GM04503 (cell line): ENCODE measurements at places on chromosomes 3 and 15.
A peak's percentile ranks its signal among the peaks of the same experiment; 100 is the strongest.

DNA sequence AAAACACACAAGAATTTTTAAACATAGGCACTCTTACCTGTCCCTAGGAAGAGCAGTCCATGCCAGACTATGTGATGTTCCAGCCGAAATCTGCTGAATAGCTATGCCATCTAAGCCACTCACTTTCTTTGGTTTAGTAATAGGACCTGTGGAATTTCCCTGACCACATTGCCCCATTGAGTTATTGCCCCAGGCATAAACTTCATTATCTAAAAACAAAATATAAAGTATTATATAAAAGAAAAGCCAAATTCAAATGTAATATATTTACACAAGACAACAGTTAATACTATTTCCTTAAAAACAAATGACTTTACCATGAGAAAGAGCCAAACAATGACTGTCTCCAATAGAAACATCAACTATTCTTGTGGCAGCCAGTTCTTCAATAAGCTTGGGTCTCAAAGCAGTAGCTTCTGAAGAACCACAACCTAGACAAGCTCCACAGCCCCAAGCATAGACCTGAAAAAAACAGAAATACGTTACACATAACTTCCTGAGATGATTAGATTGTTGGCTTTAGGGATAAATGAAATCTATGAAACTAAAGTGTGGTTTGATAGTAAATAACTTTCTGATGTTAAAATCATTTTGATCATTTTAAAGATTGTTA is 84.3 kb downstream of the HERC1 start:
- no peak for DNase-seq

DNA sequence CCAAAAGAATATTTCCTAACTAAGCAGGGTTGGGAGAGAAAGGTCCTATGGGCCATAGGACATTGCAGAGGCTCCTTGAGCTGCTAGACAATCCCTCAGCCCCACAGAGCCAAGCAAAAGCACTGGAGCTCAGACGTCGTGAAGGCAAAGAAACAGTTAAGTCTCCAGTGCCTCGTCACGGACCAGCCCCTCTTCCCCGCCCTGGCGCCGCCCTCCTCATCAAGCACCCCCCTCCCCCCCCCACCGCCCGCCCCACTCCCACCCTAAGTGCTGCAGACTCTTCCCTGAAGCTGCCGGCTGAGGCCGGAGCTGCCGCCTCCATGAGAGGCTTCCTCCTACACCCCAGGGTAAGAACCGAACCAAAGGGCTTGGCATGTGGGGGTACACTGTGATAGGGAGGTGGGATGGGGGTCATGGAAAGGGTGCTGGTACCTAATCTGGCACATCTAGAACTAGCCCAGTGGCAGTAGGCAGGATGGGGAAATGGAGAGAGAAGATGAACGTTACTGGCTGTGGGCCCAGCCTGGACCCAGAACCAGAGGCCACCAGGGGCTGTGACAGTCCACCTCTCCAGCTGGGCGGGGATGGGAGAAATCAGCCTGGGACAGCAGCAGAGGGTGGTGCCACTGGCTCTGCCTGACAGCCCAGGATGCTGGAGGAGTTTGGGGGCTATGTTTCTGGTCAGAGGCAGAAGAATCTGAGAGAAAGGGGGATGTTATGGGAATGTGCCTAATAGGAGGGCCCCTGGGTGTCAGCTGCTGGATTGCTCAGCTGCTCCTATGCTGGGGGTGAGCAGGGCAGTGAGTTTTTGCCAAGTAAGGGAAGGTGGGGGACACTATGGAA is at the start of gene MAP1A:
Gene MAP1A (plus strand): TSS at position 255 of the 843 bp plus-strand sequence. CDS start 3,866 bp downstream, outside the sequence.
- no peak for DNase-seq

DNA sequence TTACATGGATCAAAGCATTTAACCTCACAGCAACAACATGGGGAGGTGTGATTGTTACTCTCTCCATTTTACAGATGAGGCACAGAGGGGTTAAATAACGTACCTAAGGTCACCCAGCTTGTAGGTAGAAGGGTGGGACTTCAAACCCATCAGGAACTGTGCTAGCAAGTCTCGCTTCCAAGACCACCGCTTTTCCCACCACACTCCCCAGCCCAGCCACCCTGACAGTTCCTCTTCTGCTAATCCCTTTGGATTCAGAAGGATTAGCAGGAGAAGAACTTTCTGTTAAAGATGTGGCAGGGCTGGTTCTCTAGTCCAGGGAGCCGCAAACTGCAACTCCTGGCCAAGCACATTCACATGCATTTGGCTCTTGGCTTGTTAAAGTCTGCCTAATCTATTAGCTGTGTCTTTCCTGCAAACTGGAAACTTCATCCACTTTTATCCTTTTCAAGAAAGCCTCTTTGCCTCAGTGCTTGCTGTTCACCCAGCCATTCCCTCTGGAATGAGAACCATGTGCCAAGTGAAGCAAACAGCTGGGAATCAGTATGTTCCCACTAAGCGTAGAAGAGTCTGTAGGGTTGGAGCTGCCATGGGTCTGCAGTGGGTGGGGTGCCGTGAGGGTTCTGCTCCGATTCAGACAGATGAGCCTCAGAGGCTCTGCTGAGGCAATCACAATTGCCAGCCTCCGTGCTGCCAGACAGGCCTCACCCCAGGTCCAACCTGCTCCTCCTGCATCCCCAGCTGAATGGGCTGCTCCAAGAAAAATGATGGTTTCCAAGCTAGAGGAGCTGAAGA is 44.6 kb downstream of the POMGNT2 start:
- no peak for DNase-seq

DNA sequence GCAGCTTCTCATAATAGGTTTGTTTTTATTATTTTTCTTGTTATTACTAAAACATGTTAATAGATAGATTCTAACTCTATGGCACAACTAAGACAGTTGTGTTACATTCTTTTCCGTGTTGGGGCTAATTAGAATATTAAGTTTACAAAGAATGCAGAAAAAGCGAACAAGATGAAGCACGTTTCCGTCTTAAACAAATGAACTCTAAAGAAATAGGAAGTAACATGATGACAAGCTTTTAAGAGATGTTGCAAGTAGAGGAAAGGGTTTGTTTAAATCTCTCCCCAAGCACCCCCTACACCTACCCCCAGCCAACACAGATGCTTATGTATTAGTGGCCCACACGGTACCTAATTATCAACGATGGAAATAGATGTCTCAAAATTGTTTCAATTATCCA is 207.1 kb downstream of the TP63 start:
- DNase-seq: no peak

DNA sequence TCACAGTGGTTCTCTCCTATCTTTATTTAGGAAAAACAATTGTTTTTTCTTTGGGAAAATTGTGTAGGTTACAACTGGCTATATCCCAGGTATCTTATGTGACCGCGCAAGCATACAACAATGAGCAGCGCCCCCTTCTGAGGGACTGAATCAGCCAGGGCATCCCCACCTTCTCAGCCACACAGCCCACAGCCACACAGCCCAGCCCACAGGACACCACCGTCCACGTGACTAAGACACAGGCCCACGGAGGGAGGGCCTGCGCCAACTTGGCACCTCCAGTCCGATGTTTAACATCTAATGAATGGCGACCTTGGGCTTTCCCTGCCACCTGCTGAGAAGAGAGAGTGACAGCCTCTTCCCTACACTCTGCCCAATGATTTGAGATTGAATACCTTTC is 68.1 kb downstream of the ATP10A start:
- no peak for DNase-seq

DNA sequence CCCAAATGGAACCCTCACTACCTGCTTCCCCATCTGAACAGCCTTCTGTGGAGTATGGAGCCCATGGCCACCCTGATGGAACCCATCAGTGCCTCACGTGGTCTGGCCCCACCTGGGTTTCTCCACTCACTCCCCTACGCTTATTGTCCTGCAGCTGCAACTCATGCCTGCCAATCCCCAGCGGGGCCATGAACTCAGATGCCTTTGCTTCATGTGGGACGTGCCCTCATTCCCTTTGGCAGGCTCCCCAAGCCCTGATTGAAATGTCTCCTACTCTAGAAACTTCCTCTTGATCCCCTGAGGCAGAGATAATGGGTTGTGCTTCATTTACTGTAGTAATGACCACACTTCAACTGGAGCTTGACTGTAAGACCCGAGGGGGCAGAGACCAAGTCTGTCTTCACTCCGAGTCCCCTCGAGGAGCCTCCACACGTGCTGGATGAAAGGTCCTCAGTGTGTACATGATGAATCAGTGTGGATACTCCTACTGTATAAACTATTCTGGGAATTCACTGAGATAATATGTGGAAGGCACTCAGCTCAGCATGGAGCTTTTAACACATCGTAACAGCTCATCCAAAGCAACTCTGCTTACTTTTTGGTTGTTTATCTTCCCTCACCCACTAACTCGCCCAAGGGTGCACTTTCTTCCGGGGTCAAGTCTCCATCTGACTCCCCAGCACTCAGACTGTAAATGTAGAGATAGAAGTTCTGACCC is 232.8 kb upstream of the BHLHE40 start:
- DNase-seq: no peak

- DNase-seq: peak; percentile 36
Measured at GRCh38 chr3:112818289-112818688, 28.4 kb downstream of the CD200R1L start.

DNA sequence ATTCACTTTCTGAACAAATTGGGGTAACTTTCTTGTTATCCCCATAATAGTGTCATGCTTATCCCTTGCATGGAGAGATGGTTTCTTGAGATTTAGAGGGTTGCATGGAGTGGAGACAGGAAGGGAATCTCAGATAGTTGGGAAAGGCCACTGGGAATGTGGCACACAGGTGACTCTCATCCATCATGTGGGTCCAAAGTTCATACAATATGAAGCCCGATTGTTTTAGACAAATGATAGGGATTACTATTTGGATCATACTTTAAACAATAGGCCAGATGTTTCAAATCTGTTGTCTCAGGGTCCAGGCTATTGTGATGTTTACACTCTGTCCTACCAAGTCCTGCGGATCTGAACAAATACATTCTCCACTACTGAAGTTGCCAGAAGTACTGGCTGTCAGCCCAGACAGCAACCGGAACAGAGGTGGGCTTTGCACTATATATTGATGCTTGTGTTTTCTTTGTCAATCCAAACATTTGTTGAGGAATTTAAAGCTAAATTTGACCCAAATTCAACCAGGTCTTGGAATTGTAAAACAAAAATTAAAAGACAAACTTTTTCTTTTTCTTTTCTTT is 39.2 kb upstream of the NMNAT3 start:
- no peak for DNase-seq

- DNase-seq: no peak
Measured at GRCh38 chr15:71548401-71548807, 261.9 kb upstream of the NR2E3 start.

- no peak for DNase-seq
Measured at GRCh38 chr3:185942907-185943759, 5.3 kb upstream of the TRA2B start.

DNA sequence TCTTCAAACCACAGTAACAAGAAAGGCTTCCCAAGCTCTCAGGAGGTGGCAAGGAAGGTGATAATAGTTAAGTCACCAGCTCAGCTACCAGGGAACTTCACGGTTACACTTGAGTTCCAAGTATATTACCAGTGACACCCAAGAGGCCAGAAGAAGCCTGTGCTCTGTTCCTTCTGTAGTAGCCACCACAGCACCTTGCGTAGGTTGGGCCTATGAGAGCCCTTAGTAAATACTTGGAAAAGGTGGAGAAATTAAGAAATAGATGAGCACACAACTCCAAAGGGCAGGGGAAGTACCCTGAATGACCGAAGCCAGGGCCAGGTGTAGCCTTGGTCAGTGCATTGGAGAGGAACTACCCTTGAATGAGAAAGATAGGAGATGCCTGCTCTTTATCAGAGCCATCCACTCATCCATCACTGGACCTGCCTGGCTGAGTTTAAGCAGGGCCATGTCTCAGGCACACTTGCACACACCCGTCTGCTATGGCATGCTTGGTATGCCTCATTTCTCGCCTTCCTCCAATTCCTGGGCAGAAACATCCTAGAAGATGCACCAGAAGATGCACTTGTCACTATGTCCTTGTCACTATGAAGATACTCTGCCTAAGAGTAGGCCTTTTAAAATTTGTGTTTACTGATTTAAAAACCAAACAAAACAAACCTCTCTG is 32.6 kb upstream of the NDUFB4 start:
- DNase-seq: no peak

DNA sequence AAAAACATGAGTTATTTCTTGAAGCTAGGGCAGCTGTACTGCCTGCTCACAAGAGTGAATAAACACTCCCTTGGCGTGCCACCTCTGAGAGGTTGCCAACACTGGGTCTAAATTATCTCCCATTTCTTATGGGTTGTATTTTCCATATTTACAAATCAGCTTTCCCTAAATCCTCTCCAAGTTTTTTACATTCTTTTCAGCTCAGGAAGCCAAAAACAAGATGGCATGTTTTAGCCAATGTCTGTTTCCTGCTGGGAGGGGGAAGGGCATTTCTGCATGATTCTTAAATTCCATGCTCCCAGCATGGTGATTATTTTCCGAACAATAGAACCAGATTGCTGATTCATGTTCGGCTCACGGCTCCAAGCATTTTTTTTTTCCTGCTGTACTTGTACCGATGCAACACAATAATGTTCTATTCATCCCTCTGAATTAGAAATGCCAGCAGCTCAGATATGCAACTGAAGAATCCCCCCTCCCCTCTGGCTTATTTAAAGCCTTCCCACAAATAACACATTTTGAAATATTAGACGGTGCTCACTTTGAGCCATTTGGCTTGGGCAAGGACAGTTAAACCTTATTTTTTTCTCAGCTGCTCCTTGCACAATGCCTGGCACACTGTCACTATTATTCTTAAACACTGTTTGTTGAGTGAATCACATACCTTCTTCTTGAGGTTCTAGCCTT is 252.5 kb downstream of the THRB start:
- DNase-seq: peak; percentile 85

DNA sequence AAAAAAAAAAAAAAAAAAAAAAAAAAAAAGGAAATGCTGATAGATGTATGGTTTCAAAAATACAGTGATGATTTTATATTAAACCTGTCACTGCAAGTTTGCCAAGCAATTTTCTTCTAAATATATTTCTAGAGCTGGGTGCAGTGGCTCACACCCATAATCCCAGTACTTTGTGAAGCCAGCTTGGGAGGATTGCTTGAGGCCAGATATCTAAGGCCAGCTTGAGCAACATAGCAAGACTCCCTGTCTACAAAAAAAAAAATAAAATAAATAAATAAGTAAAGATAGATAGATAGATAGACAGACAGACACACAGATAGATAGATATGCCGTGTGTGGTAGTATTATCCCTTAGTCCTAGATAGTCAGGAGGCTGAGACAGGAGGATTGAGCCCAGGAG is 41.4 kb upstream of the ST3GAL6 start:
- no peak for DNase-seq

GRCh38 chr3:149198611-149199010 is 23.0 kb downstream of the CP start:
- no peak for DNase-seq

- DNase-seq: no peak
Measured at GRCh38 chr3:100899440-100900091, 93.7 kb downstream of the ABI3BP start.

GRCh38 chr3:184073621-184074020 is 20.8 kb downstream of the HTR3C start:
- DNase-seq: no peak

GRCh38 chr3:143088835-143089234 is 30.7 kb upstream of the CHST2 start:
- DNase-seq: no peak

GRCh38 chr3:186802701-186803100 is 3.6 kb downstream of the RFC4 start:
- no peak for DNase-seq
